Hematopoietic multipotent progenitor cell (in vitro differentiated cells): ENCODE measurements at places on chromosomes 3 and 15.

DNA sequence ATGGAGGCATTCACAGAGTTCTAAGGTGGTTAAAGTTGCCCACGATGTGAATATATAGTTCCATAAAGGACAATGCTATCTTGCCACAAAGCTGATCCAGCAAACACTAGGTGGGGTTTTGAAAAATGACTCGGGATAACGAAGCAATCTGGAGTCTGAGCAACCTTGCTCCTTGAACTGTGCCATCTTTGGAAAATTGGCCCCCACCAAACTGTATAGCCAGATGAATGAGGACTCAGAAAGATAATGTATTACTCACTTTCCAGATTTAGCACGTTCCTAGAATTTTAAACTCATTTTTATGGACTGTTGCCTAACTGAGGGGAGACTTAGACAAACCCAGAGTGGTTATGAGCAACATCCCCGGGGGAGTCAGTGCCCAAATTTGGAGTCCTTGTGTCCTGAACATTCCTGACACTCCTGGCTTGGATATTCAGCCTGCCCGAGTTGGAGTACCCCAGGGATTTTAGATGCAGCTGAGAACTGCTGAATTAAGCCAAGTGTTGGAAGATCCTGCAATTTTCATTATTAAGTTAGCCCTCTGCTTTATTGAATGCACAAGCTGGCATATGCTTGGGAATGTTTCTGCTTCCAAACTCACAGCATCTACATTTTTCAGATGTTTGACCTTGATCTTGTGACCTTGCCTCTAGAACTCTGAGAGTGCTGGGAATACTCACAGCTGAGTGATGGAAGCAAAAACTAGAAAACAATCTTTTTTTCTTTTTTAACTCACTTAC lies 8.8 kb upstream of the MAGI1 start:
- DNase-seq: no peak

GRCh38 chr15:40891810-40892446 lies 2.3 kb upstream of the VPS18 start:
- DNase-seq: peak; percentile 66

- no peak for DNase-seq
Observed at GRCh38 chr3:14223595-14223994, 45.0 kb downstream of the LSM3 start.

GRCh38 chr3:15630646-15631350 lies 29.3 kb downstream of the BTD start:
- no peak for DNase-seq

- no peak for DNase-seq
Observed at GRCh38 chr3:124653071-124653796, 77.0 kb upstream of the UMPS start.

GRCh38 chr15:75779504-75779903 lies 63.7 kb upstream of the UBE2Q2 start:
- no peak for DNase-seq

- peak; percentile 18 for DNase-seq
Observed at GRCh38 chr3:64213962-64214379, 11.3 kb downstream of the PRICKLE2 start.

GRCh38 chr3:185586686-185587039 lies 568 bp downstream of the SENP2 start:
- DNase-seq: no peak

DNA sequence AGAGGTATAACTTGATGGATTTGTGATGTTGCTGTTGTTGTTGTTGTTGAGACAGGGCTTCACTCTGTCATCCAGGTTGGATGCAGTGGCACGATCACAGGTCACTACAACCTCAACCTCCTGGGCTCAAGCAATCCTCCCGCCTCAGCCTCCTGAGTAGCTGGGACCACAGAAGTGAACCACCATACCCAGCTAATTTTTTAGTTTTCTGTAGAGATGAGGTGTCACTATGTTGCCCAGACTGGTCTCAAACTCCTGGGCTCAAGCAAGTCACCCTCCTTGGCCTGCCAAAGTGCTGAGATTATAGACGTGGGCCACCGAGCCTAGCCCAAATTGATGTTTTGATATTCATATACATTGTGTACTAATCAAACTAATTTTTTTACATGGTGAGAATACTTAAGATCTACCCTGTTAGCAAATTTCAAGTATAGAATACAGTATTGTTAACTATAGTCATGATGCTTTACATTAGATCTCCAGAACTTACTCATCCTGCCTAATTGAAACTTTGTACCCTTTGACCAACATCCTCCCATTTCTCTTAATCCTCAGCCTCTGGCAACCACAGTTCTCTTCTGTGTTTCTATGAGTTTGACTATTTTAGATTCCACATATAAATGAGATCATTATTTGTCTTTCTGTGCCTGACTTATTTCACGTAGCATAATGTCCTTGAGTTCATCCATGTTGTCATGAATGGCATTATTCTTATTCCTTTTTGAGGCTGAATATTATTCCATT lies 23.2 kb downstream of the LMCD1 start:
- DNase-seq: no peak

DNA sequence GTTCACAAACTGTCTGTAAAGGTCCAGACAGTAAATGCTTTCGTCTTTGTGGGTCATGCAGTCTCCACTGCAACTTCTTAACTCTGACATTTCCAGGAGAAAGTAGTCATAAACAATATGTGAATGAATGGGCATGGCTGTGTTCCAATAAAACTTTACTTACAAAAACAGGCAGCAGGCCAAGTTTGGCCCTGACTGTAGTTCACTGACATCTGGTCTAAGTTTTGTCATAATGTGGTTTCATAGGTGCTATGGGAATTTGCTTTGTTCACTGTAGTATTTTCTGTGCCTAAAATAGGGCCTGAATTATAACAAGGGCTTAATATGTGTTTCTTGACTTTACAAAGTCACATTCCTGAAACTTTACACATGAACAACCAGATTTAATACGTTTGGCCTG lies 186.0 kb upstream of the KBTBD8 start:
- DNase-seq: no peak

GRCh38 chr3:196948442-196949284 lies 6.3 kb upstream of the NCBP2 start:
- DNase-seq: no peak

DNA sequence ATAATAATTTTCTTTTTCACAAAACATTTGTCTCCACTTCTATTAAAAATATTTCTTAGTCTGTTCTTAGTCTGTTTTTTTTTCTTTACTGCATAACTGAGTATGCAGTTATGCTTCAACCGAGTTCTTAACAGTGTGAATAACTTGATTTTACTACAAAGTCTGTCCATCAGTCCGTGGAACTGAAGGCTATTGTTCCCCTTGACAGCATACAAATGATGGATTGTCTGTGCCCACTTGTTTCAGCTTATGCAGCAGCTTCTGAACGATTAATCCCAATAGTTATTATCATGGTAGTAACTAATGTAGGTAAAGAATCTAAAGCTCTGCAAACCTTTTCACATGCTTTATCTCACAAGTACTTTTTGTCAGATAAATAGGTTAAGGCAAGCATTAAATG lies 150.7 kb downstream of the SSR3 start:
- DNase-seq: no peak

DNA sequence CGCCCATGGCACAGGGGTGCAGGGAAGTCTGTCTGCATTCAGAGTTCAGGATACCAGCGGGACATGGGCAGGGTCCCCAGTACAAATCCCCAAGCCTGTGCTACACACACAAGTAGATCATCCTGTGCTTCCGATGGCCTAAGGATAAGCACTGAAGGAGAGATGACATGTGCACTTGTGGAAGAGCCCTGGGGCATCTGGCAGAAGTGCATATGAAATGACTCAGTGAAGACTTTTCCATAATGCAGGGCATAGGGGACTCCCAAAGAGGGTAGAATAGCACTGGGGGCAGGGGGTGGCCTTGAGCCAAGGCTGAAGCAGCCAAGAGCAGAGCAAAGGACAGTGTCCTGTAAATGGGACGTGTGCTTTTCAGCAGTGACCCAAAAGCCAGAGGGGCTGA lies 22.9 kb downstream of the ADAMTS17 start:
- no peak for DNase-seq

DNA sequence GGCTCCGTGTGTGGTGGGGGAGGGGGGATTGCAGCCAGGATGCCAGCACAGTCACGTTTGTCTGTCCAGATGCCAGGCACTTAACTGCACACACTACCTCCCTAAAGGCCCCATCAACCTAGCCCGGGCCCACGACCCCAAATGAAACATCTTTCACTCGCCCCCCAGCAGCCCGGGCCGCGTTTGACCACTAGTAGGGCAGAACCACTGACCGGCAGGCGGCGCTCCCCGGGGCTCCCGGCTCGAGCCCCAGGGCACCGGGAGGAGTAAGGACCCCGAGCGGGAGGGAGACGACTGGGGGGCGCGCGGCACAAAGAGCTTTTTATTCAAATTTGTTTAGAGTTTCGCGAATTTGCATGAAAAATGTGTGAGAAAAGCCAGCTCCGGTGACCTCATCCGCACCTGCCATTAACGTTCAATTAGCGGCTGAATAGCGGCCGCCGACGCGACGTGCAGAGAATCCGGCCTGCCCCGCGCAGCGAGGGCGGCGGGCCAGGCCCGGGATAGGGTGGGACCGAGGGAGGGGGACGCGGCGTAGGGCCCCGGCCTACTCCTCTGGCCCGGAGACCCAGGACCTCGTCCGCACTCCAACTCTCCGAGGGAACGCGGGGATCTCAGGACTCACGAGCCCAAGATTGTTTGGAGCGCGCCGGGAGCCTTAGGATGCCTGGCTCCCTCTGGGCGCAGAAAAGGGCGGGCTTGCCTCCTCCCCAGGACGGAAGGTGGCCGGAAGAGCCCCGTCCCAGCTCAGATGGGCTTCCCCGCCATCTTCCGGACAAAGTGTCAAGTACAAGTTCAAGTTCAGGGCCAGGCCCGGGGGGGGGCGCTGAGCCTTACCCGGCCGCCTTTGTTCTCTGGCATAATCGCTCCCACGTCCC lies 64.9 kb upstream of the POLG start:
- no peak for DNase-seq

- DNase-seq: no peak
Observed at GRCh38 chr3:170137986-170138385, 43.5 kb downstream of the PHC3 start.

- DNase-seq: no peak
Observed at GRCh38 chr15:100740138-100740537, 137.7 kb downstream of the ASB7 start.

GRCh38 chr15:79406210-79406609 lies 25.9 kb upstream of the MINAR1 start:
- no peak for DNase-seq

DNA sequence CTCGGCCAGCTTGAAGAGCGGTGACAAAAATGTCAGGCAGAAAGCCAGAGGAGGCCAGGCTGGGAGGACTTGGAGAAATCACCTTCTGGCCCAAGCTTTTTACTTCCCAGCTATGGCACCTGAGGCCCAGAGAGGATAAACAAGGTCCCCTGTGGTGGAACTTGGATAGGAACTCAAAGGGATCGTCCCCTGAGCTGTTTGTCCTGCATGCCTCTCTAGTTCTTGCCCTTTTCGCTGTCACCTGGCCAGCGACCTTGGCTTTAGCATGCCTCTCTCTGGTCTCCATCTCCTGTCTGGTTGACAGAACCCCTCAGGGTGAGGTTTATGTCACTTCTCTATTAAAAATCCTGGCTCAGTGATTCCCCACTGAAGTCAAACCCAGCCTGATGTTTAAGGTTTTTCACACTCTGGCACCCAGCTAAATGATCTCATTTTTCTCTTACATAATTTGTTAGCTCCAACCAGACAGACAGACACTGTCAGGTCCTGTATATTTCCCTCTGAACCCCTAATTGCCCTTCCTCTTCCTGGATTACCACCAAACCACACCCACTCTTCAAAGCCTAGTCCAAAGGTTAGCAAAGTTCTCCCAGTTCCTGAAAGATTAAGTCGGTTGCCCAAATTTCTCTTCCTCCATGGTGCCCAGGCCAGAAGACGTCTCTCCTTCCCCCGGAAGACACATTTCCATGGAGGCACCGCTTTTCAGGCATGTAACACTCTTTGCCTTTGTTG lies 169.1 kb downstream of the FAM43A start:
- DNase-seq: no peak

- DNase-seq: no peak
Observed at GRCh38 chr3:108602935-108603294, 13.4 kb downstream of the DZIP3 start.

DNA sequence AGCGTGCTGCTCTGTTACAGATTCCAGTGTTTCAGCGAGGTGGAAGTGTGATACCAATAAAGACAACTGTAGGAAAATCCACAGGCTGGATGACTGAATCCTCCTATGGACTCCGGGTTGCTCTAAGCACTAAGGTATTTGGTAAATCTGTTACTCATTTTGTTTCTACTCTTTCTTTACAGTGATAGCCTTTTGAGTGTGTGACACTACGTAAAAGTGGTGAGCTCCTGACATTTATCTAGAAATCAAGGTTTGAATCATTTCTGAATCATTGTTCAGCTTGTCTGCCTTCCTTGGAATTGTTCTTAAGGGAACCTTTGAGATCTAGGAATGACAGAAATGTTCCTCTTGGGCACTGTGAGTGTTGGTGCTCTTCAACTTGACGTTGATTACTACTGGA lies 11.2 kb upstream of the CAPN3 start:
- no peak for DNase-seq

DNA sequence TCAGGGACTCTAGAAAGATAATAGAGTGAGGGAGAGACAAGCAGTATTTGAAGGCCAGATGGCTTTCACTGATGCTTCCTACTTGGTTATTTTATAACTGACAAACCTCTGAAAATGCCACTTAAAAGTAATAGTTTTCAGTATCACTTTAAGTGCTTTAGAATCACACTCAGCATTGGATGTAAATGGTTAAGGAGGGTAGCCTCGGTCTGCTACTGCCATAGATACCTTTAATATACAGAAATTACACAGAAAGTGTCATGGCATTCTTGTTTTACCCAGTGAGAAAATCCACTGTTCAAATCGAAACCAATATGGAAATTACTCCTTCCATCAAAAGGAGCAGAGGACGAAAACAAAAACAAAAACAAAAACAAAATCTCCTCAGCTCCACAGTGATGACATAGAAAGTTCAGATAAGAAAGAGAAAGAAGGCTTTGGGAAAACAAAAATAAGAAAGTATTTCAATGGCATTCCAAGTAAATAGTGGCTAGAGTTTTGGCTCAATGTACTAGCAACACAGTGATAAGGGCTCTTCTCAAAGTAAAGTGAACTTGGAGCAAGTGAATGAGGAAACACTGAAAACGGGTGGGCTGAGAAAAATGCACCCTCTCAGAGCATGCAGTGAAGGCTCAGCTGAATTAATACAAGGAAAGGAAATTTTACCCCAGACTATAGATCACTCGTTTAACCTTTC lies 43.2 kb upstream of the CD47 start:
- DNase-seq: no peak

GRCh38 chr15:85639752-85640381 lies 154.9 kb downstream of the KLHL25 start:
- DNase-seq: no peak

- no peak for DNase-seq
Observed at GRCh38 chr3:108345492-108346205, 49.3 kb downstream of the HHLA2 start.

DNA sequence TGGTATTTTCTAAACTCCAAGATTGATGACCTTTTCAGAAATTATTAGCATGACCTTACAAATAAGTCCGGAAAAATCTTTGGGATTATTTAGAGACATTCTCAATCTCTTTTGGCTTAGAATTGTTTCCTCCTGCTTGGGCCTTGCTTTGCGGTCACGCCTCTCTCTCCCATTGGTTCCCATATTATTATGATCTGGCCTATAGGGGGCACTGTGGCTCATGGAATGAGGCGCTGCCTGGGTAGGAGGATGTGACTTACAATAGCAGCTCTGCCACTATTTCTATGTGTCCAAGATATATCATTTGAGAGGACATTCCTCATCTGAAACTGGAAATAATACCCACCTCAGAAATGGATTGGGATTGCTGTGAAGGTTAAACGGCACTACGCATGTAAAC lies 464.9 kb downstream of the MFSD1 start:
- DNase-seq: no peak
